HCEC 1CT (cell line): ENCODE measurements at places on chromosomes 2 and 18.
A peak's percentile ranks its signal among the peaks of the same experiment; 100 is the strongest.

DNA sequence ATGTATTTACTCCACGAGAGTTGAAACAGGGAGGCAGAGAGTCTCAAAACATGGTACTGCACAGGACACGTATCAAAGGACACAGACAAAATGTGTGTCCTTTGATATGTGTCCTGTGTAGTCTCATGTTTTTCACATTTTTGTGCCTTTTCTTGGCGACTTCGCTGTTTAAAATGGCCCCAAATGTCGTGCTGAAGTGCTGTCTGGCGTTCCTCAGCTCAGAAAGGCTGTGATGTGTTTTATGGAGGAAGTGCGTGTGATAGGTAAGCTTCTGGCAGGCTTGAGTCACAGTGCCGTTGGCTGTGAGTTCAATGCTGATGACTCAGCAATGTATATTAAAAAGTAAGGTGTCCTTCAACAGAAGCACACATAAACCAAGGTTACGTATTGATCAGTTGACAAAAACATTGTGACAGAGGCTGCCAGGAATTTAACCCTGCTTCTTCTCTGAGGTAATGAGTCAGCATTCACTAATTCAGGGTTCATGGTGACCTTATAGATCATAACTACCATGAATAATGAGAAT lies 78.2 kb downstream of the DYSF start:
- DNase-seq: peak; percentile 70

GRCh38 chr2:201974171-201975100 lies 59.2 kb upstream of the FZD7 start:
- no peak for DNase-seq

GRCh38 chr2:49278141-49278540 lies 123.8 kb upstream of the FSHR start:
- DNase-seq: no peak

DNA sequence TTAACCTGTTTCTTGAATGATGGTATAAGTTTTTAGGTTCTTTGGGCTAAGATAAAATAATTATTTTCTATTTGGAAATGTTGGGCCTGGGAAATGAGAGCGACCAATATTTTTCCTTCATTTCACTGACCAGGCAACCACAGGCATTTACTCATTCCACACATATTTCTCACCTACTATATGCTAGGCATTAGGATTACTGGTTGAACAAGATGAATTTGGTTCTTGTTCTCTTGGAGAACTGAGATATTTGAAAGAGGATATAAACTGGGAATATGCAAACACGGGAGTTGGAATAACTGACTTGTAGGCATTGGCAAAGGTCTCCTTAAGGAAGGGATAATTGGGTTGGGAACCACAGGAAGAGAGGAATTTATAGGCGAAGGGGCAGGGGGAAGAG lies 3.9 kb upstream of the MYL1 start:
- no peak for DNase-seq

- DNase-seq: no peak
Measured at GRCh38 chr2:233241803-233242202, 9.7 kb upstream of the ATG16L1 start.

DNA sequence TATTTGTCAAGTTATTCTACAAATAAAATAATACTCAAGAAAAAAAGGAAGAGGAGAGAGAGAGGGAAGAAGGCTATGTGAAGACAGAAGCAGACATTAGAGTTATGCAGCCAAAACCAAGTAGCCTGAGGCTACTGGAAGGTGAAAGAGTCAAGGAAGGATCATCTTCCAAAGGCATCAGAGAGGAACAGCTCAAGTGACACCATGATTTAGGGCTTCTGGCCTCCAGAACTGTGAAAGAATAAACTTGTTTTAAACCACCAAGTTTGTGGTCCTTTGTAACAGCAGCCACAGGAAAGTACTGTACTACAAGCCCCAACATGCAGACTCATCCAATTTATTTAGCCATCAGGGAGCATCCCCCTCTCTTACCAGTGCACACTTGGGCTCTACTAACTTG lies 788.5 kb upstream of the LRRTM1 start:
- no peak for DNase-seq

DNA sequence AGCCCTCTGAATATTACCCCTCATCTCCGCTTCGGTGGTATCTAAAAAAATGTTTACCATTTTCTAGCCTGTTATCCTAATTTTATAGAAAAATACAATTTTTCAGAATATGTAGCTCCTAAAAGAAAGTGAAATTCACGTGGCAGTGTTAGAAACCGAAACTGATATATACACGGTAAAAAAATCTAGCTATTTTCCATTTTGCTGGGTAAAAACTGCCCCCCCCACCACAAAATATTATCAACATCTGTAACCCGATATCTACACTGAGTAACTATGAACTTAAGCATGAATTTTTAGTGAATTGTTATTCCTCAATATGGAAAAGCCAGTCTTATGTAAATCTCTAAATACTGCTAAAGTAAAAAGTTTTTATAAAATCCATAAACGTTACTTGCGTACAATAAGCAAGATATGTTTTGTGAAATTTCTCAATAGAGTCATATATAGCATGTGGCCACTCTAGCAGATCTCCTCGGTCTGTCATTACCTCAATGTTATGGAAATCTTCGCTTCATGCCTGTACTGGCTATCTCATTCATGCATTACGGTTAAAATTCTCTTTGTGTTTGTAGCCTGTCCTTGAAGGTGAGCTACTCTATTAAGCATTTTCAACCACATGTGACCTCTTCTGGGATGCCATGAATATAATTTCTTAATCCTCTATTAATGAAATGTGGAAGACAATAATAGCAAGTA lies 524.2 kb downstream of the TRIB2 start:
- no peak for DNase-seq

DNA sequence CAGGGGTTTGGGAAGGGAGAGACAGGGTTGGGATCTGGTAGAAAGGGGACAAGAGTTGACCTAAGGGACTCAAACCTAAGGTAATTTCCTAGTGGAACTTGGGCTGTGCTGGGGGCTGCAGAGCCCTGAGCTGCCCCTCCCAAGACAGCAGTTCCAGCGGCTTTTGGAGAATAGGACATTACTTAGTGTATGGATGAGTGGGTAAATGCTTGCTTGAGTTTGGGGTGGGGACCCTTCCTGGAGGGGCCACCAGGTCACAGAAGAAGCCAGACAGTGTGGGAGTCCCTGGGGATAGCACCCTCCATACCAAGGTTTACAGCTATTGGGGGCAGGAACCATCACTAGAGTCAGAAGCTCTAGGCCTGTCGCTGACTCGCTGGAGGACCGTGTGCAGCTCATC lies 111.5 kb downstream of the CAPN13 start:
- DNase-seq: no peak
